COLO829 (cell line): ENCODE measurements at places on chromosomes 3 and 15.

DNA sequence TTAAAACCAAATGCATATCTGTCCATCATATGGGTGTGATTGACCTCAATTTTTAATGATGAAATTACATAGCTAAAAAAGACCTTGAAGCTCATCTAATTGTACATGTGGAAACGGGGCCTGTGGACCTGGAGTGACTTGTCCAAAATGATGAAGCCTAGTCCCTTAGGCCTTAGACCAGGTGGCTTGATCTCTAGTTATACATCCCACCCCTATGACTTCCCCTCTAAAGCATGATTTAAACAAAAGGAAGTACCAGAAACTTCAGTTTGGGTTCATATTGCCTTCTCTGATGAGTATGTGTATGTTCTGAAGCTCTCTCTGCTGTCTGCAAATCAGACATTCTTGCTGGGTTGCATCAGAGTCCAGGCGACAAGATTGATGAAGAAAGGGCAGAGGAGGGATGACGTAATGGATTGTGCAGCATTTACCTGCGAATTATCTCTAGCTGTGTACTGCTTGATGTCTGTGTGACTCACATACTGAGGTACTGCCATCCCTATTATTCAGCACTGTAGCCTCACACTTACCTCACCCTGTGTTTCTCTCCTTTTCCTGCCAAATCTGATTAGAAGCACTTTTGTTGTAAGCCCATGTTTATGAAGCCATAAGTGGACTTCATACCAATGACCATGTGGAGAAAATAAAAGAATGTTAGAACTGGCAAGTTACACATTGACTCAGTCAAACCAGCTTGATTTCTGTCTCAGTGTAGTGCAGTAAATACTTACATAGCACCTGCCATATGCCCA, 111.5 kb downstream of the FILIP1L start:
- no peak for DNase-seq

- DNase-seq, result no peak
Measured at GRCh38 chr3:166706094-166706493, 674.0 kb downstream of the ZBBX start.

GRCh38 chr15:20646529-20647142, 105.0 kb upstream of the GOLGA6L6 start:
- peak; percentile 51 for DNase-seq

- DNase-seq, result no peak
Measured at GRCh38 chr15:51181905-51182304, 87.2 kb upstream of the TNFAIP8L3 start.

DNA sequence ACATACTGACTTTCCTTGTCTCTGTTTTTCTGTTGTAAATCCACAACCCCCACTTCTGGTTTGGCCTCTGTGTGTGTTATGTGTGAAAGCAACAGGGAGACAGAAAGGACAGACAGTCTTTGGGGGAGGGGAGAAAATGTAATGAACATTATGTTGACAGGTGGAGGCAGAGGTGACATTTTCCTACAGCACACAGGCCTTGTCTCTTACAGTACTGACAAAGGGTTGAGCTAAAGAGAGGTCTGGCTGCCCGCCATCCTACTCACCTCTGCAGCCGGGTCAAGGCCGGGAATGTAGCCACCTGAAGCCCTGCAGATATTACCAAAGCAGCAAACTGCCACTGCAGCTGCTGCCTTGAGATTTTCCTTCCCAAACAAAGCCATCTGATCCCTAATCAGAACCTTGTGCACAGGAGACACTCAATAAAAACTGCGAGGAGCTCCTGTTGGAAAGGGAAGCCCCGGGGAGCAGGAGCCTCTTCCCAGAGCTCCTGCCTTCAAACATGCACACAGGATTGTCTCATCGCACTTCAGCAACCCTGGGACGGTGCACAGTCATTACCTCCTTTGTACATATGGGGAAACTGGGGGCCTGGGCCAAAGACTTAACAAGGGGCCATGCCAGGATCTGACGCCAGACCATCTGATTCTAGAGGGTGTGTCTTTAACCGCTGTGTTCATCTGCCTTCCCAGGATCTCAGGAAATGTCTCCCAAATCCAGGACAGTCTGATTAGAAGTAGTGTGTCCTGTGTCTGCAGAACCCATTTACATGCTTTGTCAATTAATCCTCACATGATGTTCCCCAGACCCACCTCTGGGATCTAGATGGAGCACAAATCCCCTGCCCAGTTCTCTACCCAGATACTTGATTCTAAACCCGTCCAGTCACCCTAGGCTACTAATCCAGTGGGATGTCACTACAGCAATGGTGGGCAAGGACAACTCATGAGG, 14.2 kb downstream of the MYO5C start:
- DNase-seq, result no peak

DNA sequence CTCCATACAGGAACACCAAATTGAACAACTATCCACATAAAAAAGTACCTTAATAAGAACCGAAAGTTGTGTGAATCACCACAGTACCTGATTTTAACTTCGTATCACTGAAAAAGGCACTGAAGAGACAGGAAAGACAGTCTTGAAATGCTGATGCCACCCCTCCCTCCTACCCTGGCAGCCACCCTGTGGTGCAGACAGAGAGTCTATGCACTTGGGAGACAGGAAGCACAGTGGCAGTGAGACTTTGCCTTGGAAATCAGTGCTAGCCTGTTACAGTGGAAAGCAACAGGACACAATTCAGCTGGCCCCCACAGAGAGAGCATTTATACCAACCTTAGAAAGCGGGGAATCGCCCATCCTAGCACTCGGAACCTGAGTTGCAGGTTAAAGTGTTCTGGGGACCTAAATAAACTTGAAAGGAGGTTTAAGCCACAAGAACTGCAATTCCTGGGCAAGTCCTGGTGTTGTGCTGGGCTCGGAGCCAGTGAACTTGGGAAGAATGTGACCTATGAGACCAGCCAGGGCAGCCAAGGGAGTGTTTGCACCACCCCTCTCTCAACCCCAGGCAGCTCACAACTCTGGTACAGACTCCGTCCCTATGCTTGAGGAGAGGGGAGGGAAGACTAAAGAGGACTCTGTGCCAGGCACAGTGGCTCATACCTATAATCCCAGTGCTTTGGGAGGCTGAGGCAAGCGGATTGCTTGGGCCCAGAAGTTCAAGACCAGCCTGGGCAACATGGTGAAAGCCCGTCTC, 240.1 kb downstream of the ISL2 start:
- no peak for DNase-seq

GRCh38 chr3:147737376-147737775, 328.2 kb downstream of the ZIC1 start:
- DNase-seq, result no peak
